ENCODE measurements at places on chromosomes 13 and 19. TPM values are rescaled to one million over a fixed set of nuclear protein-coding genes. Genes with fewer than 3 reads are reported as not detected.

The ATXN8OS gene
- total RNA-seq, result not detected

The CEBPA gene
- not detected for total RNA-seq

The CACNA1A gene
- 0.49 TPM for total RNA-seq

DNA sequence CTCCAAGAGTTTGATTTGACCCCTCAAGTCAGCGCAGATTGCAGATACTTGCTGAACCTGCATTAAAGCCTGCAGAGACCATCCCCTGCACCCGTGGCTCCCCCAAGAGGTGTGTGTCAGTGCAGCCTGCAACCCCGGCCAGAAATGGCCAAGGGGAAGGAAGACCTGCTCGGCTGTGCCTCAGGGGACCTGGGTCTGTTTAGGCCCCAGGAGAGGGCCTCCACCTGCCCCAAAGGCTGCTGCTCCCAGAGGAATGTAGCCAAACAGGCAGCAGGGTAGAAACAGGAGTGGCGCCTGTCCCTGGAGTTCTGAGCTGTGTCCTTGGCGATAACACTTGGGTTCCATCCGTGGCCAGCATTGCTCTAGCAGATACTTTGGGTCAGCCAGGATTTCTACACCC, 8.0 kb downstream of the POP4 start:
- no peak for DNase-seq

DNA sequence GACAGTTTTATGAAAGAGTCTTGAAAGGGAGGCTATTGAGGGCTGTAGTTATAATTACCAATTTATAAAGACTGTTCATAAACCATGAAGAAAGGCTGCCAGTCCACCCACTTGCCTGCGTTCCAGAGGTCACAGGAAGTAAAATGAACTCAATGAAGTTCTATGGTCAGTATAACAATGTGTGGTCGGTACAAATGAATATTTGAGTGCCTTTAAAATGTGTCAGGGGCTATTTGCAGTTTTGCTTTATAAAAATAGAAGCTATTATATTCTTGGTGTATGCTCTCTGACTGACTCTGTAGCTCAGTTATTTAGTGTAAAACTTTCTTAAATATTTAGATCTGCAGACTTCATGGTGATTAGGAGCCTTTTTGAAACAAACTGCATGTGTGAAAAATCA, 47.0 kb downstream of the ESD start:
- no peak for DNase-seq

- DNase-seq, result no peak
These were observed 190.4 kb upstream of the SOX1 start for GRCh38 chr13:111876506-111876905.

DNA sequence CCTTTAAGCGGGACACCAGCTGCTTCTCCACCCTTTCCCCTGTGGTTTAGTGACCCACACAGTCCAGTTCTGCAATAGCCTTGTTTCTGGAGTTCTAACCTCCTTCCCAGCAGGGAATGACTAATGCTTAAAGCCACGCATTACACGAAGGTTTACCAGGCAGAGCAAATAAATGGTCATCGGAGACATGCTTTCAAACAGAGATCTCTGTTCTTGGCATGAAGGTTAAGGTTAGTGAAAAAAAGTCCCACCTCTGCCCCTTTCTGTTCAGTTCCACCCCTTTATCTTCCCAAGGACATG, 25.3 kb upstream of the MEDAG start:
- peak; percentile 89 for DNase-seq

The IL12RB1 gene
- 4.3 TPM for total RNA-seq

DNA sequence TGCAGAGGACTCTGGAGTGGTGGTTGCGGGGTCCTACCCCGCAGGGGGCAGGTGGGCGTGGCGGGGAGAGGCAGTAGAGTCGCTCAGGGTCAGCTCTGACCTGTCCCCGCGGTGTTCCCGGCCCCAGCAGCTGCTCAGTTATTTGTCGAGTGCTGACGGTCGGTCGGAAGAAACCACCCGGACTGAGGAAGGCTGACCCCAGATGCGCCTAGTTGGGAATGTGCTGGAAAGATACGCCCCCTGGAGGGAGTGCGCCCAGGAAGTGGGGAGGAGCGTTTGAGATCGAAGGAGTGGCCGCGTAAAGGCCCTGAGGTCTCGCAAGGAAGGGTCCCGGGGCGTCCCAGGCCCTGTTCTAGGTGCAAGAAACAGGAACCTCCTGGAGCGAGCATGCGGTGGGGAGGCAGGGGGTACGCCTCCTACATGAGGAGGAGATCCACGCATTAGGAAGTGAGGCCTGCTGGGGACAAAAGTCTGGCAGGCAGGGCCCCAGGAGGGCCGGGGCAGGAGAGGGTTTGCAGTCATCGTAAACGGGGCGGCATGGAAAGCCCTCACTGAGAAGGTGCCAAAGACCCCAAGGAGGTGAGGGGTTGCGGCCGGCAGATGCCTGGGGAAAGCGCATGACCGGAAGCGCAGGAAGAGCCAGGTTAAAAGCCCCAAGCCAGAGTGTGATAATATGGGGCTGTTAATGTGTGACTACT, 9.2 kb downstream of the CCDC8 start:
- no peak for DNase-seq

DNA sequence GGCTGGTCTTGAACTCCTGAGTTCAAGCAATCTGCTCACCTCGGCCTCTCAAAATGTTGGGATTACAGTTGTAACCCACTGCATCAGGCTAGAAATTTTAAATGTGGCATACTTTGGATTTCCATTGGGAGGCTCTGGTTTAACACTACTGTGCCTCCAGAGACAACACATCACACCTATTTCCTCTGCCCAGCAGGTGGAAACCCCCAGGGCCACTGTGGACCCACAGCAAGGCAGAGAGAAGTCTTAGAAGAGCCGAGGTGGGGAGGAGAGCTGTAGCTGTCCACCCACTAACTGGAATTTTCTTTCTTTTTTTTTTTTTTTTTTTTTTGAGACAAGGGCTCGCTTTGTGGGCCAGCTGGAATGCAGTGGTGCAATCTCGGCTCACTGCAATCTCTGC, 39.4 kb downstream of the IER2 start:
- DNase-seq, result no peak

GRCh38 chr19:4525563-4526002, 7.3 kb upstream of the PLIN4 start:
- DNase-seq, result no peak

DNA sequence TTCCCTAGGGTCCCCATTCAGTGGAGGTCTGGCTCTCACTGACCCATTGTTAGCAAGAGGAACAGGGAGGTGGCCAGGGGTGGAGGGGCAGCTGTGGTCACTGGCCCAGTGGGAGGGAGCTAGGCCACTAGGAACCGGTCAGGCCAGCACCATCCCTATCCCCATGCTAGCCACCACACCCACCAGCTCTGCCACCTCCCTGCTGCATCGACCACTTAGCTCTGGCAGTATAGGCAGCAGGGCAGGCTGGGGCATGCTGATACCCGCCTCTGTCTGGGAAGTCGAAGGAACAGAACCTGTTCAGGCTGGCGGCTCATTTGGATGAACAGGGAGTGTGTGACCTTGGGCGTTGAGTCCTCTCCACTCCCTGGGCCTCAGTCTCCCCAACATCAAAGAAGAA, 4.7 kb downstream of the PPP1R13L start:
- no peak for DNase-seq

The C3 gene
- 0.68 TPM for total RNA-seq

DNA sequence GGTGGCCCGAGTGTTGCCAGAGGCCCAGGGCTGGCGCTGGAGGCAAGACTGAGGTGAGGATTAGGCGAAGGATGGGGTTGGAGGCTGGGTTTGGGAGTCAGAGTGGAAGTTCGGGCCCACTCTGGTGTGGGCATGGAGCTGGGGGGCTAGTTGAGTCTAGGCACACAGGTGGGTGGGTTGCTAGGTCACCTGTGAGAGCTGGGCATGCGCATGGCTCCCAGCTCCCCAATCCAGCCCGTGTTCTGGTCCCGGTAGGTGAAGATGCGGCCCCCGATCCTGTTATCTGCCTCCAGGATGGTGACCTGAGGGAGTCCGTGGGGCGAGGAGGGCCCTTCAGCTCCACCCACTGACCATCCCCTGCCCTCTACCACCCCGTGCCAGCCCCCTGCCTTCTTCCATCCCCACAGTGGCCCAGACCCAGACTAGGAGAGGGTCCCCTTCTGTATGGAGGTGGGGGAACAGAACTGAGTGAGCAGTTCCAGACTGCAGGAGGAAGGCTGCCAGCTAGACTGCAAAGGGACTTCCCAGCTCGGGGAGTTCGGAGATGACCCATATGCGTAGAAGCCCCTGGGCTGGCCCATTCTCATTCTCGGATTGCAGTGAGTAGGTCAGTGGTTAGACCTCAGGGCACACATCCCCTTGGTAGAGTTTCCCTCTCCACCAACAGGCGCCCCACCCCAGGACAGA, 1.7 kb downstream of the IL4I1 start:
- no peak for DNase-seq

- DNase-seq, result peak; percentile 36
These were observed 104.6 kb upstream of the RAP2A start for GRCh38 chr13:97329331-97329730.

The ZNF564 gene
- 3.3 TPM for total RNA-seq

DNA sequence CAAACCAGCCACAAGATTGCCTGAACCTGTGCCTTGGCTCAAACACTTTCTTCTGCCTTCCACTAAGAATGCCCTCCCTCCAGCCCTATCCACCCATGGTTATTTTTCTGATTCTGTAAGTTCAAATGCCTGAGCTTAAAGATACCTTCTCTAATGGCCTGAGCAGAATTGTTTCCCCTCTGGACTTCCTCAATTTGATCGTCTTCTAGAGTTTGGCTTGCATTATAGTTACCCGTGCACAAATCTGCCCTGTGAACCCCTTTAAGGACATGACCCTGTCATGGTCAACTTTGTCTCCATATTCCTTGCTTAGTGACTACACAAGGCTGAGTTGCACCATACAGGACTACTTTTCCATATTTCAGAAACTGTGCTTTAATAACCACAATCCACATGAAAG, 481.0 kb downstream of the FOXO1 start:
- DNase-seq, result no peak

The ALKBH6 gene
- total RNA-seq, result 39.8 TPM

GRCh38 chr19:42596391-42597072, 1.8 kb upstream of the CEACAM8 start:
- DNase-seq, result peak; percentile 8

The FXYD3 gene
- total RNA-seq, result 3.7 TPM

GRCh38 chr19:33437393-33437820, 63.9 kb downstream of the CEBPG start:
- no peak for DNase-seq

- no peak for DNase-seq
These were observed 32.2 kb upstream of the DOCK9 start for GRCh38 chr13:99009987-99010551.

GRCh38 chr13:110812869-110813645, 99.6 kb downstream of the ING1 start:
- DNase-seq, result no peak

The CALR gene
- 1,708 TPM for total RNA-seq

- no peak for DNase-seq
These were observed 41.2 kb downstream of the ABCC4 start for GRCh38 chr13:95260031-95260525.

Data from RPMI7951 (cell line).